RWPE2 (cell line): ENCODE measurements at places on chromosomes 5 and 9.
A peak's percentile ranks its signal among the peaks of the same experiment; 100 is the strongest.

GRCh38 chr9:15289603-15290002 lies 17.4 kb downstream of the TTC39B start:
- no peak for DNase-seq

DNA sequence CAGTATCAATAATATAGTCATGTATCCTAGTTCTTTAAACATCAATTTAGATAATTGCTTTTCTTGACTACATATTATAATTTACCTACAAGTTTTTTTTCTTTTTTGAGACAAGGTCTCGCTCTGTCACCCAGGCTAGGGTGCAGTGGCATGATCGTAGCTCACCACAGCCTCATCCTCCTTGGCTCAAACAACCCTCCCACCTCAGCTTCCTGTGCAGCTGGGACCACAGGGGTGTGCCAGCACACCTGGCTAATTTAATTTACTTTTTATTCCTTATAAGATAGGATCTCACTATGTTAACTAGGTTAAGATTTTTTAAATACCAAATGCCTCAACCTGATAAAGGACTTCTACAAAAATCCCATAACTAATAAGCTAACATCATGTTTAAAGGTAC lies 21.1 kb downstream of the UIMC1 start:
- no peak for DNase-seq

DNA sequence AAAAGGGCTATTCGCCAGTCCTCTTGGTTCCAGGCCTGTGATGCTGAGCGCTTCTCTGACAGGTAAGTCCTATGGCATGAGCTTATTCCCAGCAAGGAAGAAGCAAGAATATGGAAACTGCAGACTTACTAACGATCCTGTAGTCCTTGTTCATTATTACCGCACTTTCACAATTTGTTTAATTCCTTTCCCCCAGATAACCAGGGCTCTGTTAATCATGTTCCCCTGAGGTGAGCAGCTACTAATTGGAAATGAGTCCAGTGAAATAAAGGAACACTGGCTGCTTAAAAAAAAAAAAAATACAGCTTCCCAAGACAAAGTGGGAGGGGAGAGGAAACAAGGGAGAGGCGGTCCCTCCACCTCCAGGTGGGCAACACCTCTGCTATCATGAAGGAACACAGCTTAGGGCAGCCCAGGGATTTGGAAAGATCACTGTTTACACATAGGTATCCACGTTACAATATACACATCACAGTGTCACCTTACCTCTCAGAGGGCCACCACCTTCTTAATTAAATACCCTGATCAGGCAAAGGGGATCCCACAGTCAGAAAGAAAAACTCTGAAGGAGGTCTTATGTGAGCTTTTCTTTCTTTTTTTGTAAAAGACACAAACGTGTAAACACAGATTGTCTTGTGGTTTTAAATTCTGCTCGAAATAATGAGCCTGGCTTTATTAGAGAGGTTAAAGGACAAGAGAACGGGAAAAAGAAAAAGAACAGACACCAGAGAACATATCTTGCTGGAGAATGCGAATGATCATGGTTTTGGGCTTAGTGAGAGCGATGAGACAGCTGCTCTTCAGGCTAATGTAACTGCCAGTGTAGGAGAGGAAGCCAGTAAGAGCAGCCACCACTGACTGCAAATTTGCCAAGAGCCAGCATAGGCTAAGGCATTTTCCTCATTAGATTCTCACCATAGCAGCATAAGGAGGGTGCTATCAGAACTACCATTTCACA lies 258.6 kb downstream of the CRB2 start:
- DNase-seq: no peak

DNA sequence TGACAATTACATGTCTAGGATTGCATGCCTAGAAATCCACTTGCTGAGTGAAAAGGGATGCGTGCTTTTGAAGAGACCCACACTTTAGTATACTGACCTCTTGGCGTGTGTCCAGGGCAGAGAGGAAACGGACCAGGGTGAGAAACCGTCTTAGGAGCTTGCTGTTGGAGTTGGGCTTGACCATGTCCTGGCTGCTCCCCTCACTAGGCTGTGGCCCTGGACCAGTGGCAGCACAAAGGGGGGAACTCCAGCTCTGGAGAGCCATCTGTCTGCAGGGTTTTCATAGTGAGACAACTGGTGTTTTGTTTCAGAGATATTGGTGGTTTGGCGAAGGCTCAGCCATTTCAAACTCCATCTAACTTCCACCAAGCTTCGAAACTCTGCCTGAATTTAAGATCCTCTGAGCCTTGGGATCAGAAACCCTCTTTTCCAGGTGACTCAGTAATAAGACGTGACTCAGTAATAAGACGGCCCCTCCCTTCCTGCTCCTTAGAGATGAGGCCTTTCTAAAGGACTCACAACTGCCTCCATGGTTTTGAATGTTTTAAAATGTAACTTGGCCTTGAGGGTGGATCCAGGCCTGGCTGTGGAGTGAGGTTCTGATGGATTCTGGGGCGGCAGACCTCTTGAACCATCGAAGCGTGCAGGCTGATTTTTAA lies 165.8 kb downstream of the MELK start:
- DNase-seq: no peak

GRCh38 chr5:114949756-114950155 lies 220.0 kb downstream of the TRIM36 start:
- DNase-seq: no peak

- DNase-seq: no peak
Observed at GRCh38 chr5:168140241-168140640, 151.2 kb upstream of the WWC1 start.

GRCh38 chr9:99393993-99394392 lies 171.9 kb downstream of the SEC61B start:
- DNase-seq: no peak

GRCh38 chr5:99285606-99286005 lies 356.8 kb upstream of the CHD1 start:
- no peak for DNase-seq

GRCh38 chr9:123445116-123445515 lies 89.1 kb downstream of the CRB2 start:
- DNase-seq: no peak

DNA sequence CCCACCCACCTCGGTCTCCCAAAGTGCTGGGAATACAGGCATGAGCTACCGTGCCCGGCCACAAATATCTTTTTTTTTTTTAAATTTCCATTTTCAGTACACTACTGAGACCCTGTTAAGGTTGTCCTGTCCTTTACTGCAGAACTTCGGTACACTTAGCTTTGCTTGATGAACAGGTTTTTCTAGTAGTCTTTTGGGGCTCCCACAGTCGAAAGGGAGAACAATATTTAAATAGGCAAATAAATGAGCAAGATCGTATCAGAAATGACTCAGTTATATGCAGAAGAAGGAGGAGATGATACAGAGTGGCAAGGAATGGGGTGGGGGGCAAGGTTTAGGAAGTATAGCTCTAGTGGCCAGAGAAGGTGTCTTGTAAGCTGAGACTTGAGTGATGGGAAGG lies 52.7 kb downstream of the MSX2 start:
- DNase-seq: no peak

- no peak for DNase-seq
Observed at GRCh38 chr5:89313804-89314588, 431.0 kb upstream of the MEF2C start.

- no peak for DNase-seq
Observed at GRCh38 chr5:40832345-40832744, 2.7 kb downstream of the RPL37 start.

DNA sequence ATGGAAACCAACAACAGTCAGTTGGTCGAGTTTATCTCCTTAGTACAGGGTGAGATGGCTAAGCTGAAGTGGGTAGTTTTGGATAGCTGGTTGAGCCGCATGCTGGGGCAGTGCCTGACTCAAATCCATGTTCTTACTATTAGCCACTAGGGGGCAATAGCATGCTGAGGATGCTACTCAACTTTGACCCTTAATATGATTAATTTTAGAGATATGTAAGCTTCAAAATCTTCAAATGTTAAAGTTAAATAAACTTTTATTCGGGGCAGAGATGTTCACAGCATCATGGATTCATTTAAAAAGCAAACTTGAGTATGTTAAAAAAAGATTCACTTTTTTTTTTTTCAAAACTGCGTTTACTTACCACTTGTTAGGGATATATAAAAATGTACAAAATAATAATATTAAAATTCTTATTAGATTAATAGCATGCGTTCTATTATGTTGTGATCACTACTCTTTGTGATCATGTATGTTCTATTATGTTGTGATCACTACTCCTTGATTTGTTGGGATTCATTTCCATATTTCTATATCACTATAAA lies 57.0 kb downstream of the C9orf153 start:
- no peak for DNase-seq

GRCh38 chr5:167642779-167643517 lies 648.5 kb upstream of the WWC1 start:
- peak; percentile 81 for DNase-seq

DNA sequence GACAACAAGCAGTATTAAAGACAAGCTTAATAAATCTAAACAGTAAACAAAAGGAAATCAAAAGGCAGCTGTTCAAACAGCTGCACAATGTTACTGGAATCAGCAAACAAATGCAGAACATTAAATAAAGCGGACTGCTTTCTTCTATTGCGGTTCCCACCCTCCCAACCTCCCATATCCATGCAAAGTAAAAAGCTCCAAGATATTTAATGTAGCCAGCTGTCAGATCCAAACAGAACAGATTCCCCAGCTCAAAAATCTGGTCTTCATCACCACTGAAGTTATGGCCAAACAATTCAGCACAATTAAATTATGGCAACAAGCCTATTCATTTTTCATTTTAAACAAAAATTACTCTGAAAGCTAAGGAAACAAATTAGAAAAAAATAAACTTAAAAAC lies 75.9 kb downstream of the SLC38A9 start:
- DNase-seq: no peak

DNA sequence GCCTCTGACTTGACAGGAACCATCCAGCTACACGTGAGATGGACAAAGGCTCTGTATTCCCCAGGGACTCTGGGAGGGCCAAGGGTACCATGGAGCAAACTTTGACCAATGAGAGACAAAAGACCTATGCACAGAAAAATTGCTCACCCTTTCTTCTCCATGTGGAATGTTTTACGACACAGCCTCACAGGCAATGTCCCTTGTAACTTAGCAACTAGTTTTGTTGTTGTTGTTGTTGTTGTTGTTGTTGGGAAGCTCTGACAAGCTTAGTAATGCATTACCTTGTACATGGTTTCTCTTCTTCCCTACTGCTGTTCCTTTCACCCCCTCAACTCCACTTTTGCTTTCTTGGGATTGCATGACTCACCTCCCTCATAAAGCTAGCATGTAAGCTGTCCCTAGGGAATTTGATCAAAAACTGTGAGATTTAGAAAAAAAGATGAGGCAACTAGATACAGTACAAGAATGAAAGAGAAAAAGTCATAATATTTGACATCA lies 550.9 kb downstream of the RAB3C start:
- DNase-seq: no peak
